ENCODE measurements at places on chromosomes 5 and 9.

GRCh38 chr5:179274321-179275315, 70.6 kb downstream of the ADAMTS2 start:
- no peak for DNase-seq

DNA sequence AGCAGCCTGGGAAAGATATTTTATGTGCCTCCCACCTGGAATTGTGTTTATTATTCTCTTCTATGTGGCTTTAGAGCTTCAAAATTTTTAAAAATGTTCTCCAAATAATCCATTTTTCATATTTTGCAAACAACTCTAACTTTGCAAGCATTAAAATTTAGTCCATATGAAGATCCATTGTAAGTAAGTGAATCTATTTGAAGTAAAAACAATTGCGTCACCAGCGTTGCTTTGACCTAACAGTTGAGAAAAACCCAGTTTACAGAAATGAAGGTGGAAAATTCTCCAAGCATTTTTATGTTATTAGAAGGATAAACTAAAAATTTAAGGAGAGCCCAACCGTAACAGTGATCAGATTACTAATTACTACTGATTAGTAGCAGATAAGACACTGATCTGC, 38.9 kb upstream of the TLX3 start:
- DNase-seq = no peak

- DNase-seq = no peak
These were observed 33.0 kb downstream of the SLC12A7 start for GRCh38 chr5:1078851-1079250.

DNA sequence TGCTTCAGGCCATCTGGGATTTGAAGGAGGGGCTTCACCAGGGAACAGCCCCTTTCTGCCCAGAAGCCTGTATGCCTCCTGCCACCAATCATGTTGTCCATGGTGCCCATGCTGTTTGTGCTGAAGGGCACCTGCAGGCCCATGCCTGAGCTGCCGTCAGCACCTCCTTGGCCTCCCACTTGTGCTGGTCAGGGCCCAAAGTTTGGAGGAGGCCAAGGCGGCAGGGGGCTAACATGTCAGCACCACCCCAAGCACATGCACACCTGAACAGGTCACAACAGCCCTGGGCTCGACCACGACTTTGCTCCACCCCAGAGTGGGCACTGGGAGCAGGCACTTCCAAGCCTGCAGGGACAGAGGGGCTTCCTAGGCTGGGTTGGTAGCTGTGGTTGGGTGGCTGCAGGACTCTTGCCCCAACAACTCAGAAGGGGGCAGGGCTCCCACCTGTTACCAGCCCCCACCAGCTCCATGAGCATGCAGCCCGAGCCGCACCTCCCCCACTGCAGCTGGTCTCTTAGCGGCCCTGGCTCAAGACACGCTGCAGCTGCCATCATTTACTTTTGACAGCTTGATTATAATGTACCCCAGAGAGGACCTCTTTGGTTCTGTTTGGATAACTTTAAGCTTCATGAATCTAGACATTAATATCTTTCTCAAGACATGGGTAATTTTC, 19.8 kb upstream of the NFIL3 start:
- DNase-seq = no peak

GRCh38 chr9:79655551-79655950, 83.8 kb downstream of the TLE4 start:
- no peak for DNase-seq

DNA sequence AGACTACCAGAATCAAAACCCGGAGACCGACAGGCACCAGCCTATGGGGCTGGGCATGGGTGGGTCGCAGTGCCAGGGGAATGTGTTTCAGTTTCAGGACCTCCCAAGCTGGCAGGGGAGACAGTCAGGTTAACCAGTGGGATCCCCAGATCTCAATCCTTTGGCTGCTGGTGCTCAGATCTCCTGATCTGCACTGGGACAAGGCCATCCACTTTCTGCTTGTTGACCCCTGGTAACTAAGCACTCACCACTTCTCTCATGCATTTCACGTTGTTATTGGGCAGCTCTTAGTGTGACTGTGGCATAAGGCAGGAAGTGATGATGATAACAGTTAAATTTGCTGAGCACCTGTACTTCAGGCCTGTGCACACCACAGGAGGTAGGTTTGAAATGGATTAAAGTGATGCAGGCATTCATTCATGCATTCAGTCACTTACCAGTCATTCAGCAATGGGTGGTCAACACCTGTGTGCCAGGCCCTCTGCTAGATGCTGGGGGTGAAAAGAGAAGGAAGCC, 42.1 kb upstream of the STXBP1 start:
- no peak for DNase-seq

- DNase-seq = no peak
These were observed 39.4 kb upstream of the ERCC6L2 start for GRCh38 chr9:95836072-95836471.

GRCh38 chr9:100489836-100490235, 16.9 kb downstream of the TMEFF1 start:
- DNase-seq = no peak

DNA sequence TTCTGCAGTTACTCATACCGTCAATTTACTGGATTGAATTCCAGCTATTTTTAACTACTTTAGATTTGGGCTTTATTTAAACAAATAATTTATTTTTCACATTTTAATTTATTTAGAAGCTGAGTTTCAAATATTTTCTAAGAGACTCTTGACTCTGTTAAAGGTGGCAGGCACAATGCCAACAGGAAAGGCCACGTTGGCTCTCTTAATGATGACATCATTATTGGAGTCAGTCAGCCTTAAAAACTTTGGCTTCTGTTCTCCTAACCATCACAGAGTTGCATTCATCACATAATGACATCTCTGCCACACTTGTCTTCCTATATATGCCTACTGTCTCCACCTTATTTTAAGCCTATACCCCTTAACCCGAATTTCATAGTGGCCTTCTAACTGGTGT, 172.3 kb upstream of the PLPPR1 start:
- peak; percentile 7 for DNase-seq

- no peak for DNase-seq
These were observed 21.0 kb upstream of the TOR1B start for GRCh38 chr9:129781981-129782380.

DNA sequence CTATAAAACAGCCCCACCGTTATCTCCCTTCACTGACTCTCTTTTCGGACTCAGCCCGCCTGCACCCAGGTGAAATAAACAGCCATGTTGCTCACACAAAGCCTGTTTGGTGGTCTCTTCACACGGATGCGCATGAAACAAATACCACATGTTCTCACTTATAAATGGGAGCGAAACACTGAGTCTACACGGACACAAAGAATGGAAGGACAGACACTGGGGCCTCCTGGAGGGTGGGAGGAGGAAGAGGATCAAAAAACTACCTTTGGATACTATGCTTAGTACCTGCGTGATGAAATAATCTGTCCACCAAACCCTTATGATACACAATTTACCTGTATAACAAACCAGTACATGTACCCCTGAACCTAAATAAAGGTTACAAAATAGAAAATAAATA, 98.6 kb downstream of the ICE1 start:
- no peak for DNase-seq

DNA sequence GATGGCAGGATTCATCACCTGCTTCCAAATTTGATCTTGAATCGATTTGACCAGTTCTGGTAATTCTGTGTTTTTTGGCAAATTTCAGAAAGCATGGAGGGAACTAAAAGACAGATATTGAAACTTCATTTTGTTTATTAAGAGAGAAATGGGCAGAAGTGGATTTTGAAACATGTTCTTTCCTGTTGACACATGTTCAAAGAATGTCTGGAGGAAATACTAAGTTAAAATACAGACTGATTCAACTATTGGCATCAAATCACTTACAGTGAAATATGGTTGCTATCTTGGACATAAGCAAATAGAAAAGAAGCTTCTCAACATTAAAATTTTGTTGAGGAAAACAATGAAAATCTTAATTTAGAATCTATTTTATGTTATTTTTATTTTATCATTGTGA, 19.3 kb upstream of the GZMK start:
- DNase-seq = no peak

DNA sequence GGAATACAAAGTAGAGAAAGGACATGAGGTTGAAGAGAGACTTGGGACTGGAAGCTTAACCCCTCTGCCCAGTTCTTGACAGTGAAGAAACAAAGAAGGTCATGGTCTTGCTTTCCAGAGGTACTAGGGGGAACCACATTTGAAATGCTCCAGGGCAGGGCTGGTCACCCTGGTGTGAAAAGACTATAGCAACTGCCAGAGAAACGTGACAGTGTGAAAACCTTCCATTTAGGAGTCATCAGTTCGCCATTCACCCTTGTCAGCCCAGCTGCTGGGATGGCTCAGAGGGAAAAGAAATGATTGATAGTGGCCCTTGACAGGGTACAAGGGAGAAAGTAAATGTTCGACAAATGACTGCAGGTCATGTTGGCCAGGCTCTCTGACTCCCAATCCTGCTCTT, 56.7 kb downstream of the MAT2B start:
- DNase-seq = no peak

- no peak for DNase-seq
These were observed 27.9 kb downstream of the FOXD1 start for GRCh38 chr5:73420666-73421065.

DNA sequence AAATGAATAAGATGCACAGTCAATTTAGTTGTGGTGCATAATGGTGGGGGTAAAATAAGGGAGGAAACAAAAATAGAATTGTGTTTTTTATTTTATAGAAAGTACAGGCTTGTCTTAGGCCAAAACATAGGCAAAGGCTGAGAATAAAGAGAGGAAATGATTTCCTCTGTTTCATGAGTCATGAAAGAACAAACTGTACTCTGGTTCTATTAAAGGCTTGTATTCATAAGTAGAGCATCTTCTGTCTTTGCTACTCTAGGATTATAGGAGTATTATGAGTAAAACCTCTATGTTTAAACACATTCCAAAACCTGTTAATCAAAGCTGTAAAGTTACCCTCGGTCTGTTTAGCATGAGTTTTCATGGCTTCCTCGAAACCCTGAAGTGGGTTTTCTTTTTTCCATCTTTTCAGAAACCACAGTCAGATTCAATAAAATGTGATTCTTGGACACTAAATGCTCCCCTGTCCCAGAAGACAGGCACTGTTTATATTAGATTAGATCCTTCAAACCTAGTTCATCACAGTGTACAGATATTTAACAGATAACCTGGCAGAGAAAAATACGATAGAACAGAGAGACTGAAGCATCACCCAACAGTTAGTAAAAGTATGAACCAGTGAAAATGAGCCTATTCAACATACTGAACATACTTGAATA, 473.9 kb upstream of the CYLC2 start:
- DNase-seq = no peak

- peak; percentile 76 for DNase-seq
These were observed 229.4 kb downstream of the DMAC1 start for GRCh38 chr9:7570107-7570720.

GRCh38 chr5:89343666-89344065, 460.7 kb upstream of the MEF2C start:
- peak; percentile 3 for DNase-seq

DNA sequence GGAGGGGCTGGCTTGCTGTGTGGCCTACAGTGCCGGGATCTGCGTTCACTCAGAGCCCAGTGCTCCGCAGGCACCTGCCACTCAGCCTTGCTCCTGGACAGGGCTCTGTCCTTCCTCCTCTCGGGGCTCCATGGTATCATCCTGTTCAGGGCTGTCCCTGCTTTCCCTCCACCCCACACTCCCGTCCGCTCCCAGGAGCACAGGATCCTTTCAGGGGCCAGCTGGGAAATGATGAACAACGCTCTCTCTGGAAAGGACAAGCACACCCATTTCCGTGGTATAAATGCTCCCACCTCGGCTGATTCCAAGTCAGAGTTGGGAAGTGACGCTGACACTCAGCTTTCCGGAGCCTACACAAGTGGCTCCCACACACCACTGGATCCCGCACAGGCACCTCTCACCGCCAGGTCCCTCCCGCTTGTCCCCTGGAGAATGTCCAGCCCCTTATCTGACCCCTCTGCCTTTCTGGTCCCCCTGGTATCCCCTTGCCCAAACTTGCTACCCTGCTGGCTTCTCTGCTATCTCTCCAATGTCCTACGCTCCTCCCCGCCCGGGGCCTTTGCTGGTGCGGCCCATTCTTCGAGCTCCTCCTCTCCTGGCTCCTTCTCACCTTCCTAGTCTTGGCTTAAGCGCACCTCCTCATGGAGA, 21.3 kb downstream of the HMCN2 start:
- no peak for DNase-seq

- no peak for DNase-seq
These were observed 62.3 kb downstream of the LHFPL2 start for GRCh38 chr5:78586251-78586650.

DNA sequence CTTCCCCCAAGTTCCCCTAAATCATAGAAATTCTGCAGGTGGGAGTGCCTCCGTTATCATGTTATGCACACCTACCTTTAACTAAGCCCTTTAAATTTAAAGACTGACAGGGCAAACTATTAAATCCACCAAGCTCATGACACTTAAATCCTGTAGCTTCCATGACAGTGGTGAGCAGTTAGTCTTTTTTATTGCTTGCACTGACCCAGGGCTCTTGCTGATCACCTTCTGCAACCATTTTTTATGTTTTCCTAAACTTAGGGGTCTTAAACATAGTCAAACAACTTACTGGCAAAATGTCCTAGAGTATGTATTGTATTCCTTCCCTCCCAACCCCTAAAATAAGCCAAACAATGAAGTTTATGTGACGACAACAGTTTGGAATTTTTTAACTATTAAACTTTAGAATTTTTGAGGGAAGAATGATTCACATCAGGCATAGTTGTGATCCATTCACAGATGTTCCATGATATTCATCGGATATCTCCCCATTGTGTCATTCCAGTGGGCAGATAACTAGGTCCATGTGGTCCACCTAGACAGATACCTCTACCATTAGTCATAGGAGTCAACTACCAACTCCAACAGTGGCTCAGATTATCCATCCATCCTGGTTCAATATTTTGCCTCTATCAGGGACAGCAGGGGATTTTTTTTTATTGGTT, 283.1 kb downstream of the ADAMTS6 start:
- no peak for DNase-seq

- DNase-seq = no peak
These were observed 127.1 kb upstream of the SLCO6A1 start for GRCh38 chr5:102625928-102626327.

- DNase-seq = no peak
These were observed 364.6 kb upstream of the TRPC7 start for GRCh38 chr5:136729901-136730355.
